ENCODE measurements at places on chromosomes 12 and 14. TPM values are rescaled to one million over a fixed set of nuclear protein-coding genes. Genes with fewer than 3 reads are reported as not detected.

- no peak for DNase-seq
These were observed 35.6 kb downstream of the RIMBP2 start for GRCh38 chr12:130680451-130680990.

DNA sequence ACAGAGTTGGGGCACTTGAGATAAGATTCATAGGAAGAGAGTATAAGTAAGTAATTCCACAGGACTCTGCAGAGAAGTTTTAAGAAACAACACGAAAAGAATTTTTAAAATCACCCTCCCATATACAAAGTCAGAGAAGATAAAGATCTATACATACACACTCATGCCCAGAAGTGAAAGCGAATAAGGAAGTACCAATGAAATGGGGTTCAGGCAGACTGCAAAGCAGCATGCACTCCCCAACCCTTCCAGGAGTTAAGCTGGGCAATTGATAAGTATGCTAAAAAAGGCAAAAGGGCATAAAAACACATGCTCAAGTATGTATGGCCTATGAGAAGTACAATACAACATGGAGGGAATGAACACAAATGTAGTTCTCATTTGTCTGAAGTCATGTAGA, 246.2 kb upstream of the GRIP1 start:
- DNase-seq = no peak

- DNase-seq = no peak
These were observed 203.3 kb upstream of the LRFN5 start for GRCh38 chr14:41403360-41403759.

- no peak for DNase-seq
These were observed 132.3 kb downstream of the ADGRD1 start for GRCh38 chr12:131085816-131086591.

DNA sequence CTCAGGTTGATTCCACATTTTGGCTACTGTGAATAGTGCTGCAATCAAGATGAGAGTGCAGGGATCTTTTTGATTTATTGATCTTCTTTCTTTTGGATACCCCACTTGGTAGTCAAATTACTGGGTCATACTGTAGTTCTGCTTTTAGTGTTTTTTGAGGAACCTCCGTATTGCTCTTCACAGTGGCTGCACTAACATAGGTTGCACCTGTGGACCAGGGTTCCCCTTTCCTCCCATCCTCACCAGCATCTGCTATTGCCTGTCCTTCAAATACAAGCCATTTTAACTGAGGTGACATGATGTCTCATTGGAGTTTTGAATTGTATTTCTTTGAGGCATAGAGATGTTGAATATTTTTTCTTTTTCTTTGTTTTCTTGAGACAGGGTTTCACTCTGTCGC, 152.5 kb upstream of the TMEM132C start:
- no peak for DNase-seq

GRCh38 chr14:97350894-97351731, 553.9 kb downstream of the VRK1 start:
- no peak for DNase-seq

- no peak for DNase-seq
These were observed 1168.3 kb downstream of the BCL11B start for GRCh38 chr14:98103705-98104104.

DNA sequence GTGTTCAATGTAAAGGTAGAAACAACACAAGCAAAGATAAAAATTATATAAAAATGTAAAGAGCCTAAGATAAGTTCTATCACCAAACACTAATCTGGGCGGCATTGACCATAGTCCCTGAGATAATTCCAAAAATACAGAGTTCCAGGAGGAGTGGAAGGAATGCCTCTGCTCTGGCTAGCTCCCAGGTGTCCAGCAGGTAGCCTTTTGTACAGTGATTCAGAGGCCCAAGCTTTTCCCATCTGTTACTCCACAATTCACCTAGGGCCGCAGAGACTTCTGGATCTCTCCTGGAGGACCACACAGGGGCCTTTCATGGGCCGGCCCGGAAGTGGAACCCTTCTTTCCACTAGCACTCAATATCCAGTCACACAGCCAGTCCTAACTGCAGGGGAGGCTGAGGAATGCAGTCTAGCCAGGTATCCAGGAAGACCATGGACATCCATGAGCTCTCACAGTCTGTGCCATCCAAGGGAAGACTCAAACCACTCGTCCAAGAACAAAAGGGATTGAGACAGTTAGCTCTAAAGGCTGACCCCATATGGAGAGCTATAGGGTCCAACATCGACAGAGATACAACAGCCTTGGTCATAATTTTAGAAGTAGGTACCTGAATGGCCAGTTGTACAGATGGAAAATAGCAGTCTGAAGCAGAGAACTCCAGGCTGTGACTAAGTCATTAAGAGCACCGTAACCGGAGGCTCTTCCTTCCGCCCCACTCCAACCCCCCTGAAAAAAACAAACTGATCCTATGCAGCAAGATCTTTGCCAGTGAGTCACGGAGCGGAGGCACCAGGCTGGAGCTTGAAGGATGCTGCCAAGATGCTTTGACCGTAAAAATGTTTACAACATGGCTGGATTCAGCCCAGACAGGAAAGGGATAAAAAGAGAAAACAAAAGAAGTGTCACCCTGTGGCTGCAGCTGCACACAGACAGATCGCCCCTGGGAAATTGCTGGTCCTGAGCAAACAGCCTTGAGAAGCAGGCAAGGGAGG, 204.8 kb downstream of the NUAK1 start:
- peak; percentile 16 for DNase-seq

- DNase-seq = no peak
These were observed 96.3 kb upstream of the EEA1 start for GRCh38 chr12:93025145-93026103.

DNA sequence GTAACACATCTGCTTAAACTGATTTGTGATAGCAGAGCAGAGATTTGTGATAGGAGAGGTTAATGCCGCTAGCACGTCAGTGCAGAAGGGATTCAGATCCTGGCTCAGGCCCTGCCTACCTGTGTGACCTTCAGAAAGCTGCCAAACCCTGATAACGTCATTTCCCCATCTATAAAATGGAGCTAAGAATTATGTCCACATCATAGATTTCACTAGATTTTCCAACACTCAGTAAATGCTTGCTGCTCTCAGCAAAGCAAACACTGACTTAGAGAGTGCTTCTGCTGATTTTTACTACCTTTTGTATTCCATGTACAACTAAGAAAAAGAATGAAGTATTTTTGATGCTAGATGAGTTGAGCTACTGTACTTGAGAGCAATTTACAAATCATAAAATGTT, 261.4 kb downstream of the ITPR2 start:
- peak; percentile 43 for DNase-seq

- no peak for DNase-seq
These were observed 612 bp downstream of the TRAPPC6B start for GRCh38 chr14:39169541-39169900.

GRCh38 chr14:32823706-32824105, 115.0 kb upstream of the NPAS3 start:
- DNase-seq = no peak

GRCh38 chr12:14776236-14776961, 26.9 kb downstream of the WBP11 start:
- no peak for DNase-seq

- no peak for DNase-seq
These were observed 112.5 kb downstream of the ALX1 start for GRCh38 chr12:85392508-85392907.

- DNase-seq = no peak
These were observed 25.6 kb downstream of the FAM161B start for GRCh38 chr14:73924337-73924736.

DNA sequence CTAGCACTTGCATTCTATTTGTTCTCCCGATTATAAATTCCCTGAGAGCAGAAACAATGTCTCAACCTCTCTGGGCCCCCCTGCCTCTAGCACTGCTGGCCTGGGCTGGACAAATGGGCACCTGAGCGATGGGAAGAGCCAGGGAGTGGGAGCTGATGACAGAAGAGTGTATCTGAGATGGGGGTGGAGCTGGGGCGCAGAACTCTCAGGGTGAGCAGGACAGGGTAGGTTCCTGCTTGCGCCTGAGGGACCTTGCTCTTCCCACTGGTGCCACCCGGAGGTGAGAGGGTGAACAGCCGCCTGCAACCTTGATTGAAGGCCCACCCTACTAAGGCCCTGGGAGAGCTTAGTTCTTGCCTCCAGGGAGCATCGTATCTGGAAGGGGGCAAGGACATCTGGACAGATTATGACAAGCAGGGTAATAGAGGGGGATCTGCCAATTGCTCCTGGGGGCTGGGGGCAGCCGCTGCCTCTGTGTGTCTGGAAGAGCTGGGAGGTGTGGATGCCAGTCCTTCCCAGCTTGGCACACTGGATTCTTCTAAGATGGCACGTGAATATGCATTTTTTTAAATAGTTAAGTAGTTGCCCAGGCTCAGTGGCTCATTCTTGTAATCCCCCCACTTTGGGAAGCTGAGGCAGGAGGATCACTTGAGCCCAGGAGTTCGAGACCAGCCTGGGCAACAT, 43.0 kb upstream of the TSPAN9 start:
- DNase-seq = peak; percentile 51

DNA sequence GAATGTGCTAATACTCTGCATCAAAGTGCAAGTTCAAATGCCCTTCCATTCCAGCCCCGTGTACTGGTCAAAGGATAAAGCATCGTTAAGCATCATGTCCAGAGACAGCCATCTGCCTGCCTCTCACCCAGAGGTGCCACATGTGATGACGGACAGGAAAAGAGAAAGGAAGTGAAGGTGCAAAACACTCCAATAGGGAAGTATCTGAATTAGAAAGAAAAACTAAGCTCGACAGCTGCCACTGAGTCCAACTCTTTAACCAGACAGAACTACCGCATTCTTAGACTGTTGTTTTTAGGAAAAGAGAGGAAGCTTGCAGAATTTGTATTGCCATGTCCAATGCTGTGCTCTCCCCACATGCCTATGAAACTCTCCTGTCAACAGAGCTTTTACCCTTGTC, 465.0 kb upstream of the SOX5 start:
- DNase-seq = no peak

GRCh38 chr12:98635657-98636323, 8.8 kb downstream of the IKBIP start:
- DNase-seq = no peak

DNA sequence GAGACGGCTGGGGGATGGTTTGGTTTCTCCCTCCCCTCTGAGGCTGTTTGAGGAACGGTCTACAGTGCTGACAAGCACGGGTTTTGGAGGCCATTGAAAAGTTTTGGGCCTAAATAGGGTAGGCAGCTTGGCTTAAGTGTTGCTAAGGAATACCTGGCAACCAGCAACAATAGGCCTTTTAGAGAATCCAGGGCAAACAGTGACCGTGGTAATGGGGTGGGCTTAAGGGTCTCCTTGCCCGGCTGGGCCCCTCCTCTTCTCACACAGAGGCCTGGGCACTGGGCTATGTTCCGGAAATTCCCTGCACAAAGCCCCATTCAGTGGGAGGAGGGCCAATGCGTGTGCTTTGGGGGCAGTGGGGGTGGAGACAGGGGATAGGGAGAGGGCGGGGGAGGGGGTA, 55.4 kb downstream of the ASCL1 start:
- DNase-seq = no peak

- DNase-seq = no peak
These were observed 27.4 kb downstream of the PCNX1 start for GRCh38 chr14:70934502-70935134.

DNA sequence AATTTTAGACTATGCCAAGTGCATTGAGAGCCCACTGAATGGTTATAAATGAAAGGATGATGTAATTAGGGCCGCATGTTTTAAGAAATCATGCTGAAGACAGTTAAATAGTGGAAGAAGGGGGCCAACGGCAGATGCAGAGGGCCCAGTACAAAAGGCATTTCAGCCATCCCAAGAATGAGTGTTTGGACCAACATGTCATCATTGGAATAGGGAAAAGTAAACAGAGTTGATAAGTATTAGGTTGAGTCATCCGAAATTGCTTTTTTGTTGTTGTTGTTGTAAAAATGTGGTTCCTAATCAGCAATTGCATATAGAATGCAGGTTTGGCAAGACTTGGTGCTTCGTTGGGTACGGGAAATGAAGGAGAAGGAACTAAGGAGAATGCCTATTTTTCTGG, 29.5 kb downstream of the BMP4 start:
- DNase-seq = no peak

DNA sequence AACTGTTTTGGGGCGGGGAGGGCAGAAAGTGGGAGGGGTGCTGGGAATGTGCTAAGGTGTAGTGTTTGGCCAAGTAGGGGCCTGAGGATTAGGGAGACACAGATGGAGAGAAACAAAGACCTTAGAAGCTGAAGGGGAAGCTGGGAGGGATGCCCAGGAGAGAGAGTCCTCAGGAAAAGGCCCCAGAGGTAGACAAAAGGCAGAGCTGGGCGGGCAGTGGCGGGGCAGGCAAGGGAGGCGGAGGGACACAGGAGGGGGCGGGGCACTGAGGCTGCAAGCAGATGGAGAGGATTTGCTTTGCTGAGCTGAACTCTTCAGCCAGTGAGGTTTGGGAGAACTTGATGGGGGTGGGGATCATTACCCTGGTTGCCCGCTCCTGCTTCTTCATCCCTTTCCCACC, 2.8 kb downstream of the PTMS start:
- DNase-seq = peak; percentile 58

DNA sequence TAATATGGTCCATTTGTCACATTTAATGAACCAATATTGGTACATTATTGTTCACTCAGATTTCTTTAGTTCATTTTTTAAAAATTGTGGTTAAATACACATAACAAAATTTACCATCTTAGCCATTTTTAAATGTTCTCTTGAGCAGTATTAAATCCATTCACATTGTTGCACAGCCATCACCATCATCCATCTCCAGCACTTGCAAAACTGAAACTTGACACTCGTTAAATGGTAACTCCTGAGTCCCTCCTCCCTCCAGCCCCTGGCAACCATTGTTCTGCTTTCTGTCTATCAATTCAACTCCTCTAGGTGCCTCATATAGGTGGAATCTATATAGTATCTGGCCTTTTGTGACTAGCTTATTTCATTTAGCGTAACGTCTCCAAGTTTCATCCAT, 86.4 kb downstream of the ACACB start:
- no peak for DNase-seq

- DNase-seq = no peak
These were observed 78.8 kb upstream of the BCL11B start for GRCh38 chr14:99350751-99351150.

- peak; percentile 77 for DNase-seq
These were observed 1.2 kb upstream of the SCAF11 start for GRCh38 chr12:45991284-45992249.

DNA sequence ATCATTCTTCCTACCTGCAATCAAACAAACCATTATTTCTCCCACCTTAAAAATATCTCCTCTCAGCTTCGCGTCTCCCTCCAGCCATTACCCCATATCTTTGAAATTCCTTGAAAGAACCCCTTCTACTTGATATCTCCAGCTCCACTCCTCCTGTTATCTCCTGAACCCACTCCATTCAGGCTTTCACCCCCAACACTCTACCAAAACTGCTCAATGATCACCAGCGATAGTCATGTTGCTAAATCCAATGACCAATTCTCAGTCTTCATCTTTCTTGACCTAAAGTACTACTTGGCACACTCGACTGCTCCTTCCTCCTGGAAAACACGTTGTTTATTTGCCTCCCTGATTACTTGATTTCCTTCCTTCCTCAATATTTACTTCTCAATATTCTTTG, 70.1 kb downstream of the DUSP16 start:
- DNase-seq = no peak

FGF23 gene
- total RNA-seq = not detected

HRK gene
- 0.48 TPM for total RNA-seq

AKAP6 gene
- total RNA-seq = 16.7 TPM

CLEC4C gene
- total RNA-seq = not detected

CYP27B1 gene
- total RNA-seq = not detected

KIAA0586 gene
- total RNA-seq = 12.0 TPM

PLA2G1B gene
- not detected for total RNA-seq

LRRC10 gene
- not detected for total RNA-seq

SERPINA6 gene
- 0.80 TPM for total RNA-seq

OR6C2 gene
- total RNA-seq = not detected

OTX2 gene
- total RNA-seq = not detected

MYBPC1 gene
- total RNA-seq = not detected

DTX1 gene
- total RNA-seq = 4.3 TPM

MANSC1 gene
- total RNA-seq = 16.8 TPM

CLEC2A gene
- total RNA-seq = not detected

Data from transverse colon (tissue), 4 donors.